Metanephros (tissue), 2 donors: ENCODE measurements at places on chromosomes 1 and 21. TPM values are rescaled to one million over a fixed set of nuclear protein-coding genes. Genes with fewer than 3 reads are reported as not detected.

Gene GUCA2B
- not detected for total RNA-seq

Gene APOBEC4
- total RNA-seq: not detected

Gene OLIG2
- 0.06 TPM for total RNA-seq

Gene ILDR2
- 10.2 TPM for total RNA-seq

Gene BMP8B
- total RNA-seq: 2.0 TPM

Gene PRAMEF7
- total RNA-seq: not detected

Gene CAMK2N1
- 24.1 TPM for total RNA-seq

Gene LSM10
- 12.4 TPM for total RNA-seq

Gene LCE1C
- not detected for total RNA-seq

Gene RPTN
- not detected for total RNA-seq

Gene HES5
- 4.1 TPM for total RNA-seq

Gene TAS1R1
- 0.53 TPM for total RNA-seq

Gene SPRR2G
- total RNA-seq: not detected

Gene RHD
- 3.8 TPM for total RNA-seq

Gene SMCP
- total RNA-seq: not detected

Gene TTC34
- 0.29 TPM for total RNA-seq

Gene SYCP1
- total RNA-seq: not detected

Gene CYYR1
- 21.1 TPM for total RNA-seq

Gene CD52
- 7.6 TPM for total RNA-seq

Gene RGS8
- total RNA-seq: not detected

Gene HCN3
- total RNA-seq: 4.6 TPM

Gene LHX8
- total RNA-seq: not detected

Gene HSD3B2
- total RNA-seq: 1.3 TPM

Gene LGR6
- 1.6 TPM for total RNA-seq

Gene S100A3
- not detected for total RNA-seq

Gene SPRR1A
- not detected for total RNA-seq

Gene KIF17
- 5.2 TPM for total RNA-seq

Gene SDC3
- total RNA-seq: 24.3 TPM
